ENCODE measurements at places on chromosomes 3 and 15.

GRCh38 chr3:67228136-67228535, 230.0 kb downstream of the KBTBD8 start:
- no peak for DNase-seq

DNA sequence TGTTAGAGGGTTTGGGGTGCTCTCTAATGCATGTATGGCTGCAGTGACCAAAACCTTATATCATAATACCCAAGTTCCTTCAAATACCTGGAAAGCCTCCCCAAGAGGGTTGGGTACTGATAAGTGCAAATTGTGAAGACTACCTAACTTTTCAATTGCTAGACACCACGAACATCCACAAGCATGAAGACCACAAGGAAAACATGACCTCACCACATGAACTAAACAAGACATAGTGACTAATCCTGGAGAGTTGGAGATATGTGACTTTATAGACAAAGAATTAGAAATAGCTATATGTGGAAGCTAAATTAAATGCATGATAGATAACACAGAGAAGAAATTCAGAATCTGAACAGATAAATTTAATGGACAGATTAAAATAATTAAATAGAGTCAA, 23.9 kb upstream of the AADACL2 start:
- DNase-seq = no peak

- DNase-seq = no peak
These were observed 610.6 kb upstream of the CFAP20DC start for GRCh38 chr3:59660376-59660775.

GRCh38 chr3:131883086-131883485, 151.7 kb downstream of the CPNE4 start:
- DNase-seq = no peak

- no peak for DNase-seq
These were observed 28.6 kb downstream of the MAGEF1 start for GRCh38 chr3:184683234-184683633.

GRCh38 chr15:34341381-34342212, 1.3 kb downstream of the NOP10 start:
- no peak for DNase-seq
